ENCODE measurements at places on chromosomes 2 and 18.

DNA sequence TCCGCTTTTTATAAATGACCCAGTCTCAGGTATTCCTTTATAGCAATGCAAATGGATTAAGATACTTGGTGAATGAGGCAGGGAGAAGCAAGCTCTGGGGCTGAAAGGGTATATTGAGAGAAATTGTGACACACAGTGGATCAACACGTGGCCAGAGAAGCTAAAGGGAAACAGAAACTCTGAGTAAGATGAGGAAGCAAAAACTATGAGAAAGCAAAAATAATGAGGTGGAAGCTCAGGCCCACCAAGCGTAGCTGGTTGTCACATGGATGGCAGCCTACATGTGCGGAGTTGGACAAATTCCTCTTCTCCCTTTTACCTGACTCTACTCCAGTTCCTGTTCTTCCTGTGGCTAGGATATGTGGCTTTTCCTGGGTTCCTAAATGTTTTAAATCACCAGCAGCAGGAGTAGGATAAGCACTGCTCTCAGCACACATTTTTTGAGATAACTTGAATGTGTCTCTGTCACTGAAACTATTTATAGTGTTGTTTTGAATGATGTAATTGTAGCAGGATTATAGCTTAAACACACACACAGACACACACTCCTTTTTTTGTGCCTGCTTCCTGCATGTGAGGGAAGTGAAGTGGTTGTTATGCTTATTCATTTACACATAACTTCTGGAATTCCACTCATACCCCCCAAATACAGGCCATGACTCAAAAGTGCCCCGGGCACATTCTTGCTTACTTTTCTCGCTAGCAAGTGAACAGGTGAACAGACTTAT lies 30.1 kb upstream of the EPC2 start:
- peaks cover 4% of the 10 kb centered on the region for H3K27me3 ChIP-seq
- DNase-seq: peak; percentile 10
- no peak overlapping the region for H3K27ac ChIP-seq
- no peak overlapping the region for H3K4me3 ChIP-seq
- H3K36me3 ChIP-seq: no peaks in the 10 kb centered on the region
- no peaks in the 10 kb centered on the region for H3K4me1 ChIP-seq

DNA sequence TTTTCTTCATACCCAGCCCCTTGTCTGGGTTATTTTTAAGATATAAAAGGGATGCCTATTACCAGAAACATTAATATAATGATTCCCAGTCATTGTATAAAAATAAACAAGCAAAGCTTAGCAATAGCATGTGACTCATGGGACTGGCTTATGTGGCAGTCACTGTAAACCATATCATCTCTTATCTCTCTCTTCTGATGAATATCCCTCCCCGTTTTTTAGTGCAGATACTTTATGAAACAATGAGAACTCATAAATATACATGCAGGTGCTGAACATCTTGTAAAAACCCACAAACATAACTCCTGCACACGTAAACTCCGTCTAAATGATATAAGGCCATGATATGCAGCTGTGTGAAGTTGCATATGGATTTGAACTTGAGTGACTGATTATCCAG lies 154.9 kb downstream of the MGAT5 start:
- H3K4me1 ChIP-seq: peaks cover 65% of the 10 kb centered on the region
- no peak overlapping the region for H3K4me3 ChIP-seq
- peaks cover 4% of the 10 kb centered on the region for H3K36me3 ChIP-seq

- H3K27me3 ChIP-seq: no peaks in the 10 kb centered on the region
- H3K4me3 ChIP-seq: no peak overlapping the region
- no peak overlapping the region for H3K27ac ChIP-seq
- peak; percentile 87 for DNase-seq
These were observed 35.8 kb upstream of the SCLY start for GRCh38 chr2:238024986-238025385.

DNA sequence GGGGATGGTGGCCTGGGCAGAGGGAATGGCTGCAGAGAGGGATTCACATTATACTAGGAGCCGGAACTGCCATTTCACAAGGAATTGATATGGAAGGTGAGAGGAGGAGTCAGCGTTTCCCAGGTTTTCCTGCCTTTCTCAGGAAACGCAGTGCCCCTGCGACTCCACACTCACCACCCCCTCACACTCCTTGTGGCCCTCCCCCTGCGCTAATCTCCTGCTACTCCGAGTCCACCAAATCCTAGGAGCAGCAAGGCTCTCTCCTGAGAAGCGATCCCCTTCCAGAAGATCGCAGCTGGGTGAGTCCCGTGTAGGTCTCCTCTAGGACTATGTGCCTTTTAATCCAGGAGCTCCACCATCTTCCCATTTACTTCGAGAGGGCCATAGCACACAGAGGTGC lies 140.6 kb downstream of the VAPA start:
- DNase-seq: no peak
- H3K27me3 ChIP-seq: no peaks in the 10 kb centered on the region
- H3K4me3 ChIP-seq: no peak overlapping the region

- no peaks in the 10 kb centered on the region for H3K27me3 ChIP-seq
- no peak overlapping the region for H3K4me3 ChIP-seq
- no peaks in the 10 kb centered on the region for H3K36me3 ChIP-seq
- no peak for DNase-seq
- H3K27ac ChIP-seq: no peak overlapping the region
These were observed 112.6 kb downstream of the CABLES1 start for GRCh38 chr18:23247896-23248295.

- no peak overlapping the region for H3K4me3 ChIP-seq
- H3K27me3 ChIP-seq: no peaks in the 10 kb centered on the region
- H3K27ac ChIP-seq: no peak overlapping the region
- H3K36me3 ChIP-seq: no peaks in the 10 kb centered on the region
- no peaks in the 10 kb centered on the region for H3K4me1 ChIP-seq
These were observed 33.1 kb downstream of the RDH14 start for GRCh38 chr2:18527326-18527725.

DNA sequence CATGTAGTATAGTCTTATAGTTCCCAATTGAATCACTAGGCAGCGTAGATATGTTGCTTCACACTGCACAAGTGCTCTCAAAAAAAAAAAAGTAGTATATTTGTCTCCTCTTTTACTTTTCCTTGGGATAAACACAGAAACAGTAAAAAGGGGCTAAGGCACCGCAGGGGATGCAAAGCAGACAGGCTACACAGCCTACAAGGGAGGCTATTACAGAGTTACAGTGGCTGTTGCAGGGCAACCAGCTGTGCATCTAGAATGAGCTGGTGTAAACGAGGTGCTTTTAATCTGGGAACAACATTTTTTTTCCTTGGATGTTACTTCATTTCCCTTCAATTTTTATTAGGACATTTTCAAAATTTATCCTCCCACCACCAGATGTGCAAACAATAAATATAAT lies 1934.7 kb upstream of the CELF4 start:
- H3K4me1 ChIP-seq: no peaks in the 10 kb centered on the region
- H3K4me3 ChIP-seq: no peak overlapping the region
- H3K27ac ChIP-seq: no peak overlapping the region
- no peaks in the 10 kb centered on the region for H3K27me3 ChIP-seq
- no peaks in the 10 kb centered on the region for H3K36me3 ChIP-seq

- no peaks in the 10 kb centered on the region for H3K4me1 ChIP-seq
- no peak overlapping the region for H3K27ac ChIP-seq
- no peak for DNase-seq
- H3K36me3 ChIP-seq: no peaks in the 10 kb centered on the region
- H3K27me3 ChIP-seq: no peaks in the 10 kb centered on the region
These were observed 88.3 kb downstream of the MYCN start for GRCh38 chr2:16028644-16029043.

- no peak overlapping the region for H3K27ac ChIP-seq
- H3K4me3 ChIP-seq: no peak overlapping the region
These were observed 533.3 kb downstream of the SOCS6 start for GRCh38 chr18:70822117-70822516.

DNA sequence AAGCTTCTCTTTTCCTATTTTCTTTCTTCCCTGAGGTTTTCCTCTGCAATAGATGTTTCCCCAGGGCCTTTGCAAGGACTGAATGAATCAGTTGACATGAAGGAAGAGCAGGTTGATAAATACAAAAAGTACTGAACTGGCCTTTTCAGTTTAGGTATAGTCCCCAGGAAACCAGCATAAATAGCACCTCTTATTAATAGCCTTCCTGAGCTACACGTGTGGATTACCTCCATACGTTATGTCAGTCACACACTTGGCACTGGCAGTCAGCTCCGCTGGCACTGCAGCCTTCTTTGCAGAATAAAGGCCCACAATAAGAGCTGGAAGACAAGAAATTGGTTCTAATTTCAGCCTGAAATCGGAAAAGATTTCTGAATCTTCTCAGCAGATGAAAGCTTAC lies 60.7 kb downstream of the KCTD18 start:
- H3K4me1 ChIP-seq: no peaks in the 10 kb centered on the region
- H3K27ac ChIP-seq: no peak overlapping the region
- H3K4me3 ChIP-seq: no peak overlapping the region
- peaks cover 1% of the 10 kb centered on the region for H3K36me3 ChIP-seq
- H3K27me3 ChIP-seq: no peaks in the 10 kb centered on the region

DNA sequence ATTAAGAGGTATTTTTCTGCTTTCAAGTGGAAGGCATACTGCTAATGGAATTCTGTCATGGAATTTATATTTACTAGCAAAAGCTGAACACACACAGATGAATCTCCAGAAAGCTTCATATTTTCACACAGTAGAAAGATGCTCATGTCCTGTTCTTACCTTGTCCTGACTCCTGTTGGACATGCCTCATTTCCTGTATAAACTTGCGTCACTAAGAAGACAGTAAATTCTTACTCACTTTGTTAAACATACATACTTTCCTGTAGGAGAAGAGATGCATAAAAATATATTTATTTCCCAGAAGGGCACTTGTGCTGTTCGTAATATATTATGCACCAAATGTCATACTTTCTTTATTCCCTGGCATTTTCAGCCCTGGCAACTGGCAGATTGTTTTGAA lies 238.3 kb upstream of the RASGRP3 start:
- H3K4me3 ChIP-seq: no peak overlapping the region
- peaks cover 16% of the 10 kb centered on the region for H3K4me1 ChIP-seq
- H3K27ac ChIP-seq: no peak overlapping the region
- H3K27me3 ChIP-seq: no peaks in the 10 kb centered on the region

DNA sequence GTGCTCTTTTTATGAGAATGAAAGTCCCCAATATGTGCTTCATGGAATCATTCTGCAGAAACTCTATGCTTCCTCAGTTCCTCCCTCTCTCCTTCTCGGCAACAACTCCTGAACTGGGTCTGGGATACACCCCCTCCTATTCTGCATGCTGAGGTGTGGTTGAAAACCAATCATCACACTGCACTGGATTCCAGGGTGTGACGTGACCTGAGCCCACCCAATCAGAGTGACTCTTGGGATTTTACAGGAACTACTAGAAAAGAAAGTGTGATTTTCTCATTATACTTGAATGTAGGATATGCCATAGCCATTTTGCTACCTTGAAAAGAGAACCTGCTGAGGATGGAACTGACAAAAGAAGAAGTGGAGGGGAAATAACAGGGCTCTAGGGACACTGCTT lies 36.3 kb downstream of the ACVR1 start:
- peaks cover 26% of the 10 kb centered on the region for H3K4me1 ChIP-seq
- no peaks in the 10 kb centered on the region for H3K36me3 ChIP-seq
- no peak for DNase-seq

DNA sequence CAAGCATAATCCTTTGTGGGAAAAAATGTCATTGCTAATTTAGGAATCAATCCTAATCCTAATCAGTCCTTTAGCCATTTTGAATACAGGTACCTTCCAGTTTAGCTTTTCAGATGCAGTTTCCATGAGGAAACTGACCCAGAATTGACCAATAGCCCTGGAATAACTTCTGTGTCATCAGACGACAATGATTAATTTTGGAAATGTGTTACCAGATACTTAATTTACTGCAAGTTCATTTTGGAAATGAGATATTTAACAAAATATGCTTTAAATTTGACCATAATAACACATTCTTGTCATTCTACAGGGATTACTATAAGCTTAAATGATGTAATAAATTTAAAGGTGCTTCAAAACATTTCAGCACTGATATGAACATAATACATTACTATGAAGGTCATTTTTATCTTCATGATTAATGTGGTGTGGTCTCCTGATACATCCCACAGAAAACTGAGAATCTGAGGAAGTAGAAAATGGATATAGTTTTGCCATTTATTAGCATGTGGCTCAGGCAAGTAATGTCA lies 129.8 kb upstream of the SH3BP4 start:
- peaks cover 12% of the 10 kb centered on the region for H3K4me1 ChIP-seq
- no peak overlapping the region for H3K4me3 ChIP-seq
- no peak for DNase-seq
- H3K27ac ChIP-seq: no peak overlapping the region
- H3K36me3 ChIP-seq: no peaks in the 10 kb centered on the region
- no peaks in the 10 kb centered on the region for H3K27me3 ChIP-seq

- H3K27ac ChIP-seq: no peak overlapping the region
- H3K4me3 ChIP-seq: no peak overlapping the region
- no peaks in the 10 kb centered on the region for H3K4me1 ChIP-seq
- no peaks in the 10 kb centered on the region for H3K27me3 ChIP-seq
These were observed 268.9 kb downstream of the SP3 start for GRCh38 chr2:173696274-173696673.

- peak; percentile 41 for DNase-seq
- no peak overlapping the region for H3K4me3 ChIP-seq
- no peaks in the 10 kb centered on the region for H3K4me1 ChIP-seq
- no peak overlapping the region for H3K27ac ChIP-seq
- H3K27me3 ChIP-seq: no peaks in the 10 kb centered on the region
- H3K36me3 ChIP-seq: no peaks in the 10 kb centered on the region
These were observed 6.2 kb upstream of the TWIST2 start for GRCh38 chr2:238841542-238842164.

GRCh38 chr2:50443868-50444630 lies 587.9 kb downstream of the NRXN1 start:
- no peak for DNase-seq
- no peak overlapping the region for H3K4me3 ChIP-seq
- no peaks in the 10 kb centered on the region for H3K36me3 ChIP-seq
- H3K4me1 ChIP-seq: no peaks in the 10 kb centered on the region

GRCh38 chr2:102253140-102253752 lies 58.1 kb upstream of the IL1RL1 start:
- DNase-seq: no peak
- H3K36me3 ChIP-seq: no peaks in the 10 kb centered on the region
- no peaks in the 10 kb centered on the region for H3K27me3 ChIP-seq
- no peak overlapping the region for H3K27ac ChIP-seq
- H3K4me3 ChIP-seq: no peak overlapping the region

GRCh38 chr2:176105730-176106580 lies 1.1 kb upstream of the HOXD11 start:
- no peak for DNase-seq
- H3K27ac ChIP-seq: no peak overlapping the region
- H3K27me3 ChIP-seq: peaks cover 75% of the 10 kb centered on the region
- H3K4me1 ChIP-seq: no peaks in the 10 kb centered on the region

GRCh38 chr2:127348426-127349000 lies 39.3 kb downstream of the MAP3K2 start:
- no peaks in the 10 kb centered on the region for H3K36me3 ChIP-seq
- peak; percentile 39 for DNase-seq
- H3K27me3 ChIP-seq: no peaks in the 10 kb centered on the region
- no peak overlapping the region for H3K4me3 ChIP-seq

- peak overlapping the region; percentile 88 for H3K27ac ChIP-seq
- no peak for DNase-seq
- H3K36me3 ChIP-seq: no peaks in the 10 kb centered on the region
- H3K4me1 ChIP-seq: peaks cover 64% of the 10 kb centered on the region
These were observed 133.5 kb upstream of the HAAO start for GRCh38 chr2:42925742-42926433.
